ENCODE measurements at places on chromosomes 13 and 19. TPM values are rescaled to one million over a fixed set of nuclear protein-coding genes. Genes with fewer than 3 reads are reported as not detected.

Gene BRME1
- total RNA-seq = 0.86 TPM

Gene ZNF560
- total RNA-seq = not detected

Gene LMTK3
- 1.3 TPM for total RNA-seq

Gene TDRD12
- 0.07 TPM for total RNA-seq

DNA sequence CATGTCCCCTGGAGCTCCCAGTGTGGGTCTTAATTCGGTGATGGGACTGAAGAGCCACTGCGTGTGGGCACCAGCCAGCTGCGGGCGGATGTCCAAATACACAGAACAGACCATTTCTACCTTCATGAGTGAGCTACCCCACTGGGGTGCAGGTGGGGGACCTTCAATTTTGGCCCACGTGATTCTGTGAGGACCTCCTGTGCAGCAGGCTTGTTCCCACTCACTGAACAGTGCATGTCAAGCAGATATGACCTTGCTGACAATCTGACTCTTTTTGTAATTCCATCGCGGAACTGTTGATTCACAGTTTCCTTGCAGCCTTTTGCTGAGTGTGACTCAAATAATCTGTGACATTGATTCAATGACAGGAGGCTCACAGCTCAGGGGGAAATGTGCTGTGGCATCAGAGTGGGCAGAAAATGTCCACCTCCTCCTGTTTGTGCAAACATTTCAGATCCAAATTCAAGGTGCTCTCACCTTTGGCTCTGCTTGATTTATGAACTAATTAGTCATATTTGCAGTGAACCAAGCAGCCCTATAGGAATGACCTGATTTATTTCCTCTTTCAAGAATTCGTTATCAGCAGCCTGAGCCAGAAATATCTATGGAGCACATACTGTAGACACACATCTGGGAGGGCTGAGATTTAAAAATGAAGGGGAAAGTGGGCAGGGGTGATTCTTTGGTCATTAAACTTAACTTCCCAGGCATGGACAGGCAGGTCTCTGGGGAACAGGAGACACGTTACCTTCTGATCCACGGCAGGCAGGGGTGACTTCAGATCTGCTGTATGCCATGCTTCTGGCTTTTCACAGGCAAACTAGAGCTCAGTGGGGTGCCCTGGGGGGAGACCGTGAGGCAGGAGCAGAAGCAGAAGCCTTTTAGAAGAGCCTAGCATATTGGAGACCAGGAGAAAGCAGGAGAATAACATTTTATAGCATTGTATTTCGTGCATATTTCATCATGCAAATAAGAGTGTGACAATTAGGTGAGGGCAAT is 170.0 kb upstream of the KL start:
- no peaks in the 10 kb centered on the region for H3K36me3 ChIP-seq
- H3K27me3 ChIP-seq = no peaks in the 10 kb centered on the region
- peaks cover 20% of the 10 kb centered on the region for H3K4me1 ChIP-seq
- no peak for DNase-seq

- DNase-seq = no peak
- H3K27me3 ChIP-seq = peaks cover 4% of the 10 kb centered on the region
- no peaks in the 10 kb centered on the region for H3K4me1 ChIP-seq
- no peak overlapping the region for H3K4me3 ChIP-seq
- no peak overlapping the region for H3K27ac ChIP-seq
Observed at GRCh38 chr19:31001991-31002390, 347.2 kb downstream of the TSHZ3 start.

DNA sequence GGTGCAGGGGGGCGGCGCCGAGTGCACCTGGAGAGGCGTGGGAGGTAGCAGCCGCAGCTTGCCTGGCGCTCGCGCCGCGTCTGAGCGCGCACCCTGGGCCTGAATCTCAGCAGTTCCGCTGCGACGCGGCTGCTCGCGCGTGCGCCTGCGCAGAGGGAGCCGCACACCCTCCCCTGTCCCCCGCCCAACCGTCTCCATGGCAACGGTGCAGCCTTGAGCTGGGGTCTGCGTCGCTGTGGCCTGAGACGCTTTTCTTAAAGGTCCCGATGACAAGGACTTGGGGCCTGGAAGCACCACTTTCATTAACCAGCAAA is at the start of gene PNMA8B:
Gene PNMA8B, minus strand, starts transcription at position 82 of the 314 bp plus-strand sequence. CDS start 402 bp downstream, outside the sequence.
- DNase-seq = peak; percentile 58
- H3K27me3 ChIP-seq = no peaks in the 10 kb centered on the region
- peaks cover 14% of the 10 kb centered on the region for H3K4me1 ChIP-seq
- no peak within 1 kb of the TSS for H3K27ac ChIP-seq
- H3K36me3 ChIP-seq = no peaks in the 10 kb centered on the region
- peak within 1 kb of the TSS; percentile 28 for H3K4me3 ChIP-seq

GRCh38 chr19:28397306-28397705 is 815.6 kb downstream of the UQCRFS1 start:
- no peaks in the 10 kb centered on the region for H3K4me1 ChIP-seq
- H3K4me3 ChIP-seq = no peak overlapping the region
- no peak for DNase-seq
- H3K36me3 ChIP-seq = no peaks in the 10 kb centered on the region
- no peak overlapping the region for H3K27ac ChIP-seq

- peaks cover 37% of the 10 kb centered on the region for H3K4me1 ChIP-seq
- peaks cover 6% of the 10 kb centered on the region for H3K27me3 ChIP-seq
- DNase-seq = peak; percentile 9
Observed at GRCh38 chr13:24124789-24125476, 35.6 kb upstream of the SPATA13 start.

GRCh38 chr13:72561791-72562190 is 165.6 kb downstream of the MZT1 start:
- no peak overlapping the region for H3K4me3 ChIP-seq
- no peaks in the 10 kb centered on the region for H3K4me1 ChIP-seq
- no peaks in the 10 kb centered on the region for H3K27me3 ChIP-seq
- DNase-seq = no peak
- no peaks in the 10 kb centered on the region for H3K36me3 ChIP-seq
- H3K27ac ChIP-seq = no peak overlapping the region

DNA sequence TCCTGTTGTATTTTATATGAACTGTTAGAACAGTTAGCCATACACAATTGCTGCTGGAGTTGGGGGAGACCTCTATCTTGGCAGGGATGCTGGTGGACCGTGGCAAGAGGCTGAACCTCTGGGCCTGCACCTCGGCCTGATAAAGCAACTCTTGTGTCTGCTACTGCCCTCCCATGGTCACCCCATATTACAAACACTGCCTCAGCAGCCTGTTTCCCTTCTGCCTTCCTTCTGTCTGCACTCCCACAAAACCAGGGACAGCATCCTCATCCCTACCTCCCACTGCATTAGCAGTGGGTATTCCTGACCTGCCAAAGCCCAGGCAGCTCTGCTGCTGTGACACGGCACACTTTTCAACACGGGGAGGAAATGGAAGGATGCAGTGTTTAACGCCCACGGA is 456.4 kb downstream of the FGF14 start:
- no peak overlapping the region for H3K4me3 ChIP-seq
- no peaks in the 10 kb centered on the region for H3K27me3 ChIP-seq
- H3K4me1 ChIP-seq = no peaks in the 10 kb centered on the region
- no peak overlapping the region for H3K27ac ChIP-seq
- no peak for DNase-seq

DNA sequence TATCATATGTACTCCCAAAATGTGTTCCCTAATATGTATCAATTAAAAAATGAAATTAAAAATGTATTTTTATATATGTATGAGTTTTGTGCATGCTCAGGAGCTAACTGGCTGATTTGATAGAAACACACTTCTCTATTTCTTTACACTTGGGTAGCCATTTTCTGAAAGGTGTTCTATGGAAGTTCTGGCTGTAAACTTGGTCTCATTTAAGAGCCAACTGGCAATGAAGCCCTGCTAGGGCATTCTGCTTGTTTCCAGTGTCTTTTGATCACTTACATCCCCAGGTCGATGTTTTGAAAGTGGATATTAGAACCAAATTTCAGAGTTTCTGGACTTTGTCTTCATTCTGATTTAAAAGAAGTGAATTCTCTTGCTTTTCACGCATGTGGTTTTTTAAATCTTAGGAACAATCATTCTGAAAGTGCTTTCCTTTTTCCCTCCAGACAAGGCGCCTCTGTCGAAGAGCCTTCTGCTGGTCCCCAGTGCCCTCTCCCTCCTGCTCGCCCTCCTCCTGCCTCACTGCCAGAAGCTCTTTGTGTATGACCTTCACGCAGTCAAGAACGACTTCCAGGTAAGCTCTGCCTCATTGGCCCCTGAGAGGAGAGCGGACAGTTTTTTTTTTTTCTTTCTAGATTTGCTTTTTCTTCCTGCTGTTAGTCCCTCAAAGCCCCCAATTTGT is 20.1 kb downstream of the GPR18 start:
- peaks cover 26% of the 10 kb centered on the region for H3K4me1 ChIP-seq
- no peaks in the 10 kb centered on the region for H3K27me3 ChIP-seq
- H3K36me3 ChIP-seq = no peaks in the 10 kb centered on the region
- no peak overlapping the region for H3K4me3 ChIP-seq
- no peak overlapping the region for H3K27ac ChIP-seq

DNA sequence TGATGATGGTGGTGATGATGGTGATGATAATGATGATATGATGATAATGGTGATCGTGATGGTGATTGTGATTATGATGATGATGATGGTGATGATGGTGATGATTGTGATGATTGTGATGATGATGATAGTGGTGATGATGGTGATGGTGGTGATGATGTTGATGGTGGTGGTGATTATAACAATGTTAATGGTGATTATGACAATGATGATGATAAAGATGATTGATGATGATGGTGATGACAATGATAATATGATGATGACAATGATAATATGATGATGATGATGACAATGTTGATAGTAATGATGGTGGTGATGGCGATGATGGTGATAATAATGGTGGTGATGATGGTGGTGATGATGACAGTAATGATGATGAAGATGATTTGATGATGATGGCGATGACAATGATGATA is 34.1 kb upstream of the ZNF536 start:
- no peak overlapping the region for H3K27ac ChIP-seq
- no peak for DNase-seq
- H3K36me3 ChIP-seq = no peaks in the 10 kb centered on the region
- H3K27me3 ChIP-seq = no peaks in the 10 kb centered on the region

DNA sequence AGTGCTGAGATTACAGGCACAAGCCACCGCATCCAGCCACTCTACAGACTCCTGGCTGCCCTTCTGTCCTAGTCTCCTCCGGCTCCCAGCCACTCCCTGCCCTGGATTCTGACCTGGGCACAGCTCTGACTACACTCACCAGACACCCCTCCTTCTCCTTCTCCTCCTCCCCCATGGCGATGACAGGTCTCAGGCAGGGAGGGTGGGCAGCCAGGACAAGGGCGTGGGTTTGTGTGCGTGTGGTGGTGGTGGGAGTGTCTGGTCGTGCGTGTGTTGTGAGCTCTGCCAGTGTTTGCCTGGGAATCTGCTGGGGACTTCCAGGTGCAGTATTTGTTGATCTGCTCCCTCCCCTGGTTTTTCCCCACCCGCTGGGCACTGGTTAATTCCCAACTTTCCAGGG is 3.0 kb upstream of the NCCRP1 start:
- H3K27me3 ChIP-seq = peaks cover 46% of the 10 kb centered on the region
- H3K4me3 ChIP-seq = no peak overlapping the region
- DNase-seq = no peak
- H3K27ac ChIP-seq = no peak overlapping the region
- H3K36me3 ChIP-seq = no peaks in the 10 kb centered on the region

DNA sequence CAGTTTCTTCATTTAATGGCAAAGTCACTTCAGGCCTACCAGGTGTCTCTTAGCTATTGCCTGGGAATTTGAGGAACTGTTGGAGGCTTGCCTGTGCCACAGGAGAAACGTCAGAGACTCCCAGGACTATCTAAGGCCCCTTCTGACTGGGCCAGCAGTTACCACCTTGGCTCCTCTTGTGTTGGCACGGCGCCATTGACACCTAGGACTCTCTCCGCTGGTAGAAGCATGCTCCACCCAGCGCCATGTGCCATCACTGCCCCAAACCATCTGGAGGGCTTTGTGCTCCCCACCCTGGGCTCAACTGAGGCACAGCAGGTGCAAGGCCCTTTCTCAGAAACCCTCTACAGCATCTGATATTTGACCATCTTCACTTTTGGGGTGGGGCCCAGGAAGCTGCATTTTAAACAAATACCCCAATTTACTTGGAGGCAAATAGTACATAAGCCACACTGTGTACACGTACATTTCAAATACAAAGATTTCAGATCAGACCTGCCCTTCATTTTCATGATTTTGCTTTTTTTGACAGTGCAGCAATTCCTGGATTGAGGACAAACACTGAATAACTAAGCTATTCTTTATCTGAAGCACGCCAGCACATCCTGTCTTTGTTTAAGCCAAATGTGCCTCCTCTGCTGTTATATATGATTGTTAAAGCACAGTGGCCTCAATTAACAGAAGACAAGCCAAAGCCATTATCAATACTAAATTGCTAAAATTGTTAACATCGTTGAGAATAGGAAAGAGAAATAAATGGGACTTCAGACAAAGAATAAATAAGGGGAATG is 59.9 kb upstream of the TPP2 start:
- no peak overlapping the region for H3K4me3 ChIP-seq
- H3K4me1 ChIP-seq = no peaks in the 10 kb centered on the region
- no peak overlapping the region for H3K27ac ChIP-seq
- DNase-seq = no peak
- H3K36me3 ChIP-seq = no peaks in the 10 kb centered on the region

- H3K27ac ChIP-seq = no peak overlapping the region
- H3K27me3 ChIP-seq = no peaks in the 10 kb centered on the region
- no peaks in the 10 kb centered on the region for H3K4me1 ChIP-seq
- H3K4me3 ChIP-seq = no peak overlapping the region
- no peak for DNase-seq
- no peaks in the 10 kb centered on the region for H3K36me3 ChIP-seq
Observed at GRCh38 chr13:66069570-66069969, 1160.6 kb downstream of the PCDH9 start.

- H3K27ac ChIP-seq = peak overlapping the region; percentile 81
- DNase-seq = peak; percentile 21
- peaks cover 8% of the 10 kb centered on the region for H3K4me1 ChIP-seq
- H3K4me3 ChIP-seq = peak overlapping the region; percentile 79
- H3K36me3 ChIP-seq = peaks cover 6% of the 10 kb centered on the region
Observed at GRCh38 chr19:52527956-52528351, 486 bp downstream of the ZNF808 start.

DNA sequence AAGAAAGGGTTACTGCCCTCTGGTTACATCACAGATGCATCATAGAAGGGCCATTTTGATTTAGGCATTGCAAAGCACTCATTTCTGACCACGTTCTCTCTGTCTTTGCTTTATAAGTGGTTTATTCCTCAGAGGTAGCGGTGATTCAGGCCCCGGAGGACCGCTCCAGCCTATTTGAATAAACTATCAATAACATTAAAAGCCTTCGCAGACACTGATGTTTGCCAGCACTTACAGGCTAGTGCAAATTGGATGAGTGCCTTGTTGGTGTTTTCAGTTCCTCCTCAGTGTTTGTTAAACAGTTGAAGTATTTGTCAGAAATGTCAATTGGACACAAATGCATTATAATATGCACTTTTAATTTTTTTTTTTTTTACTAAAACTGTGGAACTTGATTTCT is 120.2 kb downstream of the RXFP2 start:
- H3K27me3 ChIP-seq = no peaks in the 10 kb centered on the region
- H3K36me3 ChIP-seq = no peaks in the 10 kb centered on the region

- peaks cover 26% of the 10 kb centered on the region for H3K36me3 ChIP-seq
- no peaks in the 10 kb centered on the region for H3K27me3 ChIP-seq
- H3K4me1 ChIP-seq = peaks cover 2% of the 10 kb centered on the region
- H3K4me3 ChIP-seq = no peak overlapping the region
Observed at GRCh38 chr19:48338802-48339503, 13.6 kb downstream of the EMP3 start.

All from heart right ventricle (tissue), 16 donors.